B cell (primary cell): ENCODE measurements at places on chromosomes 16 and 17. TPM values are rescaled to one million over a fixed set of nuclear protein-coding genes. Genes with fewer than 3 reads are reported as not detected.

GRCh38 chr16:57482845-57483545 lies 3.3 kb downstream of the DOK4 start:
- no peak for DNase-seq

The RASD1 gene
- 3.2 and 4.4 TPM in 2 replicates for total RNA-seq

DNA sequence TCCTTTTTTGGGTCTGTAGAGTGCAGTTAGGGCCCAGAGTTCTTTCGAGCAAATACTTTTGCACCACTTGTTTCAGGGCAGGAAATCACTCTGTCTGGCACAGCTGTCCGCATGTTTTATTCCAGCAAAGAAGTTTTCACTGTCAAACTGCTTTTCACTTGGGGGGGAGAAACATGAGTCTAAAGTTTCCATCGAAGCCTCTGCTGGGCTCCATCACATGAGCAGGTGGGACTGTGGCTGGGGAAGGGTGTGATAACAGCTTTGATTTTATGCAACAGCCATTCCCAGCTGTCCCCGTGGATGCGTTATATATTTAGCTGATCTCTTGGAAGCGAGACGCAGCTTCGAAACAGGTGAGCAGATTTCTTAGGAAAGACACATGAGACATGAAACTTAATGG lies 288.6 kb downstream of the SNX29 start:
- no peak for DNase-seq

- DNase-seq, result no peak
Observed at GRCh38 chr16:75038036-75038858, 39.4 kb downstream of the ZNRF1 start.

The SLC12A3 gene
- total RNA-seq, result 4.9 and 5.3 TPM in 2 replicates

The BCL6B gene
- 0.25 and 0.75 TPM in 2 replicates for total RNA-seq

GRCh38 chr17:48127371-48128051 lies 19.9 kb downstream of the SNX11 start:
- no peak for DNase-seq
